ENCODE measurements at places on chromosomes 12 and 14. TPM values are rescaled to one million over a fixed set of nuclear protein-coding genes. Genes with fewer than 3 reads are reported as not detected.

DNA sequence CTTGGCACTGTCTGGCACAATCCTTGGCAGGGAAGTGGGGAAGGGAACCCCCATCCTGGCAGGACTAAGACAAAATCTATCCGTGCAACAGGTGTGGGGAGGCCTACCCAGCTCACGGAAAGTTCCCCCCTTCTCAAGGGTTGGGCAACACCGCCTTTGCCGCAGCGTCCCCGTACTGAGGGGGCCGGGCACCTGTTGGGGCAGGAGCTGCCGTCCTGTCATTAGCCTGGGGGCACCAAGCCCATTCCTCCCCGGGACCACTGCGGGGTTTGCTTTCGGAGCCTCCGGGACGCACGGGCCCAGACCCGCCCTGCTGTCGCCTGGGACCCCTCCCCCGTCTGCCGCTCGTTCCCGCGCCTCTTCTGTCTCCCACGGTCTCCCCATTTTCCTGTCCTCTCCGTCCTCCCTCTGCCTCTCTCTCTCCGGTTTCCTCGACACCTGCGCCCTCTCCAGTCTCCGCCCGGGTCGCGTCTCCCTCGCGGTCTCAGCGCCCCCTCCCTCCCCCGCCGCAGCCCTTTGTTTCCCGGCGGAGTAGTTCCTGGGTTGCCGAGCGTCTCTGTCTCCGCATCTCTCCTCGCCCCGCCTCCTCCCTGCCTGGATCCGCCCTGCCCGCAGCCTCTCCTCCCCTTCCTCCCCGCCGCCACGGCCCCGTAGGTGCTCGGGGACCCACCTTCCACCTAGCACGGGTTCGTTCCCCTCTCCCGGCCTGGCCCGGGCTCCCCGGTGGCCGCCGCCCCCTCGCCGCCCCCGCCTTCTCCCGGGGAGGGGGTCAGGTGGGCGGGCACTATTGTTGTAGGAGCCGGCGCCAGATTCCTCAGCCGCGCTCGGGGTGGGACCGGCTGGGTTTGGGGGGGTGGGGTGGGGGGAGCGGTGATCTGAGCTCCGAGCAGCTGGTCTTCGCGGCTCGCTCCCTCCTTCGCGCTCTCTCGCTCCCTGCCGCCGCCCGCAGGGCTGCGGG, at the start of gene CACNB3:
Gene CACNB3 (plus strand): TSS at position 624 of the 958 bp plus-strand sequence. CDS start 434 bp downstream, outside the sequence.
- H3K27ac ChIP-seq, result peak within 1 kb of the TSS; percentile 31
- peak within 1 kb of the TSS; percentile 73 for H3K4me3 ChIP-seq
- H3K36me3 ChIP-seq, result no peaks in the 10 kb centered on the region

DNA sequence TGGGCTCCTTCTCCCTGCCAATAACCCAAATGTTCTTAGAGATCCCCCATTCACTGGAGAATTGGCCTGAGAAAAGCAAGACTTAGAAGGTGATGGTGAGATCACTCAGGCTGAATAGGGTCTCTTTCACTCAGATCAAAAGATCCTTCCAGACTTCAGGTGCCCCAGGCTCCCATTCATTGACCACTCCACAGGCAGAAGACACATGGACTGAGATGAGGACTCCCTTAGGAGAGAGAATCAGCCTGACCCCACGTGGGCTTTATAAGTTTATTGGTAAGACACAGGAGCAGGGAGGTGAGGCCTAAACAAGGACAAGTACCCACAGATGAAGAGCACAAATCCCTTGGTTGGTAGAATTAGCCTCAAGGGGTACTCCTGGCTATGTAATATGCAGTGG, 6.1 kb upstream of the KRT72 start:
- H3K36me3 ChIP-seq, result no peaks in the 10 kb centered on the region
- H3K27ac ChIP-seq, result peak overlapping the region; percentile 79
- H3K4me3 ChIP-seq, result no peak overlapping the region
- no peak for DNase-seq

- peaks cover 24% of the 10 kb centered on the region for H3K4me1 ChIP-seq
- H3K27ac ChIP-seq, result no peak overlapping the region
- DNase-seq, result peak; percentile 56
- no peak overlapping the region for H3K4me3 ChIP-seq
Measured at GRCh38 chr12:57759360-57759980, 4.6 kb downstream of the MARCHF9 start.

DNA sequence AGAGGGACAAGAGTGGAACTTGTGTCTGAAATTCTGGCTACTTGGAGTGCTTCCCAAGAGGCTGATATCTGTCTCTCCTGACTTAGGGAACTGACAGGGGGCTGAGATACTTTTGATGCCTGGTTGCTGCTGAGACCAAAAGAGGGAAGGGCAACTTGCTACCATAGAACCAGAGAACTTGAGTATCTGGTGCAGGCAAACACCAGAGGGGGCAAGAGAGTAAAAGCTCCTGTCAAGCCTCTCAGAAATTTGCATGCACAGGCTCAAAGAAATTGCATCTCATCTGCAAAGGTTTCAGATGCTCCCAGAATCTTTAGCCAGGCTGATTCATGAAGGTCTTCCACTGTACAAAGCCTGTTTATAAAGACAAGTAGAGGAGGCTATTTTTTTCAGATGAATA, 391.3 kb upstream of the FOXG1 start:
- H3K4me3 ChIP-seq, result no peak overlapping the region
- H3K36me3 ChIP-seq, result no peaks in the 10 kb centered on the region

DNA sequence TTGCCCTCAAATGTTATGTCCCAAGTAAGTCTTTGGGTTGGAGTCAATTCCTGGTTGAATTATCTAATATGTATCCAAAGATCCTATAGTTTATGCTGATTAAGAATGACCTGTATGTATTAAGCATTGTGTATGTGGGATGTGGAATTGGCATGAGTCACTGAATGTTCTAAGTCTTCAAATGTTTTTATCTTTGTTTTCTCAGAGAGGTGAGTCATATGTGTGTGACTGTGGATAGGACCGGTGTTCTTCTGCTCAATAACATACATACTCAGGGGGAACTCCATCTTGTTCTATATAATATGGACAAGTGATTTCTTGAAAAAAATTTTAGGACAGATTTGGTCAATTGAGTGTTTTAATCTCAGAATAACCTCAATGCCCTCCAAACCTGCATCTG, 57.9 kb downstream of the NAV3 start:
- no peak overlapping the region for H3K4me3 ChIP-seq
- no peaks in the 10 kb centered on the region for H3K36me3 ChIP-seq
- H3K27me3 ChIP-seq, result no peaks in the 10 kb centered on the region
- H3K4me1 ChIP-seq, result no peaks in the 10 kb centered on the region

Gene RBP5
- total RNA-seq, result not detected

Gene ZBTB1
- total RNA-seq, result 106 TPM

GRCh38 chr12:127797918-127798317, 469.1 kb upstream of the TMEM132C start:
- H3K27ac ChIP-seq, result no peak overlapping the region
- no peaks in the 10 kb centered on the region for H3K27me3 ChIP-seq
- H3K4me3 ChIP-seq, result no peak overlapping the region

DNA sequence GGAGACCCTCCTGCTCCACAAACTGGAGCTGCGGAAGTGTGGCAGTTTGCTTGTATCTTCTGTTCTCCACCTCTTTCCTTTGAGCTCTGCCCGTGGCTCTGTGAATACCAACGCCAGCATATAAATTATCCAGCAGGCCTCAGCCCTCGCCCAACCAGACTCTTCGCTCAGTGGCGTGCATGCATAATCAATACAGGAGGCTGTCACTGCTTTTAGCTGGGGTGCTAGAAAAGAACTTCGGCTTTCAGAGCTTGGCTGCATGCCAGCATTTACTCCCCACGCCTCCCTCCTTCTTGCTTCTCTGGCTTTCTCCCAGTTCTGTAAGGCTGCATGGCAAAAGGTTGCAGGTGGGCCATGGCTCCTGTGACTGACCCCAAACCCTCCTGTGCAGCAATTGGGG, 26.9 kb downstream of the NRXN3 start:
- H3K27ac ChIP-seq, result no peak overlapping the region
- no peak for DNase-seq
- no peaks in the 10 kb centered on the region for H3K27me3 ChIP-seq
- no peak overlapping the region for H3K4me3 ChIP-seq
- H3K4me1 ChIP-seq, result no peaks in the 10 kb centered on the region

DNA sequence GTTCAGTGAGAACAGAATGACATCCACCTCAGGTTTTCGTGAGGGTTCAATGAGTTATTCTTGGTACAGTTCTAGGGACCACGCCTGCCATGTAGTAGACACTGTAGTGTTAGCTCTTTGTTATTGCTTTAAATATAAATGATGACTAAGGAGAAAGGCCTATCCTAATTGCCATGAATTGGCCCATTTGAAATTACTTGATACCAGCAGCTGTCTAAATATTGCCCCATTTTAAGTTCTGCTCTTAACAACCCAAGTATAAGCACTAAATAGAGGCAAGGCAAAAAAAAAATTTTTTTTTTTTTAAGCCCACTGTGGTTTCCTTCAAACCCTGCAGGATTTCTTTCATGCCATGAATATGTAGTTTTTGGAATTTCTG, 84.5 kb downstream of the BORCS5 start:
- peaks cover 47% of the 10 kb centered on the region for H3K4me1 ChIP-seq
- DNase-seq, result no peak
- no peaks in the 10 kb centered on the region for H3K27me3 ChIP-seq
- H3K36me3 ChIP-seq, result no peaks in the 10 kb centered on the region
- H3K27ac ChIP-seq, result peak overlapping the region; percentile 61

GRCh38 chr12:14896521-14897169, 11.0 kb upstream of the MGP start:
- no peaks in the 10 kb centered on the region for H3K36me3 ChIP-seq
- no peak overlapping the region for H3K27ac ChIP-seq
- no peaks in the 10 kb centered on the region for H3K27me3 ChIP-seq
- no peak overlapping the region for H3K4me3 ChIP-seq
- H3K4me1 ChIP-seq, result no peaks in the 10 kb centered on the region
- DNase-seq, result no peak

DNA sequence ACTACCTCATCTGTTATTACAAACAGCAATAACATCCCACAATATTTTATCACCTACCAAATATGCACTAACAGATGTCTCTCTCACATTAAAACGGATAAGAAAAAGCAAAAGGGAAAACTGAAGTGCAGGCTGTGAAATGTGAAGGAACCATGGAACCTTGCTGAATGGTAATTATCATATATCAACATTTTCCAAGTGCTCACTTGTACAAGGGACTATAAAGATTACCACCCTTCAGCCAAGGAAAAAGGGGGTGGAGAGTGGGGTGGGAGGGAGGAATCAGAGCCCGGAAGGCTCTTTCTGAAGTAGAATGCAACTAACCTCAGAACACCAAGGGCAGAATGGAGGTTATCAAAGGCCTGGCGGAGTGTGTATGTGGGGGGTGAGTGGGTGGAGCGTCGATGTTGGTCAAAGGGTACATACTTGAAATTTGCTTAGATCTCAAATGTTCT, 1.2 kb downstream of the SNX6 start:
- H3K4me3 ChIP-seq, result peak overlapping the region; percentile 72
- H3K36me3 ChIP-seq, result peaks cover 9% of the 10 kb centered on the region
- H3K27ac ChIP-seq, result peak overlapping the region; percentile 98

Gene ADAMTS20
- total RNA-seq, result not detected

Gene PCNX4
- 34.9 TPM for total RNA-seq

GRCh38 chr14:97027256-97027999, 230.2 kb downstream of the VRK1 start:
- no peaks in the 10 kb centered on the region for H3K4me1 ChIP-seq
- no peaks in the 10 kb centered on the region for H3K27me3 ChIP-seq
- DNase-seq, result no peak

GRCh38 chr14:30928462-30928861, 54.1 kb downstream of the COCH start:
- no peak overlapping the region for H3K4me3 ChIP-seq
- H3K4me1 ChIP-seq, result no peaks in the 10 kb centered on the region
- no peaks in the 10 kb centered on the region for H3K36me3 ChIP-seq
- no peak for DNase-seq

Gene DLGAP5
- total RNA-seq, result not detected

GRCh38 chr12:64065881-64066451, 156.1 kb downstream of the KICS2 start:
- H3K27me3 ChIP-seq, result no peaks in the 10 kb centered on the region
- no peak overlapping the region for H3K4me3 ChIP-seq
- H3K36me3 ChIP-seq, result no peaks in the 10 kb centered on the region
- no peaks in the 10 kb centered on the region for H3K4me1 ChIP-seq
- no peak for DNase-seq
- H3K27ac ChIP-seq, result no peak overlapping the region

DNA sequence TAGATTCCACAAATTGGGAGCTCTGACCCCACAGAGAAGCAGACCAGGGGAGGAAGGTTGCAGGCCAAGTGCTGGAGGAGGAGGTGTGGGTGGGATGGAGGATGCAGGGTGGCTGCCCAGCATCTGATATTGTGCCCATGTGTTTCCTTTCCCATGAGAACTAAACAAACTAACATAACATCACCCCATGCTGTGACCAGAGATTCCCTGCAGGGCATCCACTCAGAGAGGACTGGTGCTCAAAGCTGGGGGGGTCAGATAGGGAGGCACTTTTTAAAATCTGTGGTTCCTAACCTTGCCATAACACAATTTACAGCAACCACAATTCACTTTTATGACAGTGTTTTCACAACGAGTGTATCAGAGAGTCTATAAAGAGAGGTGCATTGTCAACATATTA, 1277.6 kb downstream of the AACS start:
- H3K27ac ChIP-seq, result no peak overlapping the region
- H3K36me3 ChIP-seq, result no peaks in the 10 kb centered on the region
- no peaks in the 10 kb centered on the region for H3K4me1 ChIP-seq
- no peak for DNase-seq

DNA sequence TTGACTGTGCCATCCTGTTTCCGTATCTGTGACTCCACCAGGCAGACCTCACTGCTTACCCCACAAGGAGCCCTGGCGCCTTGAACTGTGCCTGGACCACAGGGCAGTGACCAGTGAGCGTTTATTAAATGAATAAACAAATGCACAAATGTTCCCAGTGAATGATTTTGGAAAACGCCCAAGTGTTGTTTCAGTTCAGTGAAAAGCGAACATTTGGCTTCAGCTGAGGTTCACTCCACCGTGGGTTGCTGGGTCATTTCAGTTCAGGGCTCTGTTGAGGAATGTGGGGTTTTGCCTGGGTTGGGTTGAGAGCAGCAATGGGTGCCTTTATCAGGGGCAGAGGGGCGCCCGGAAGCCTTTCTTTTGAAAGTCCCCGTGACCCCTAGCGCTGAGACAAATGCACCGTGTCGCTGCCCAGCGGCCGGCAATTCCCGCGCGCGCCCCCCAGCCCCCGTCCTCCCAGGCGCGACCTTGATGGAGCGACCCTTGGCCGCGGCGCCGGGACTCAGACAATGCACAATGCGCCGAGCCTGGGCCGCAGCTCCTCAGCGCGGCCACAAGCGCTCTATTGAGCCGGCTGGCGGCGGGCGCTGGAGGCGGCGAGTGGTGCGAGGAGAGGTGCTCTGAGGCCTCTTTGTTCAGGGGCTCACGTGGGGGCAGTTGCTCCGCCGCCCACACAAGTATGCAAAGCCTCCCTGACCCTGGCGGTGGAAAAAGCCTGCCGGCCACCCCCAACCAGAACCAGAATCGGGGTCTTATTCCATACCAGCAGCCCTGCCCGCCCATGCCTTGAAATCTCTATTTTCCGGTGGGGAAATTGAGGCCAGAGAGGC, 40.5 kb upstream of the CLMN start:
- no peak for DNase-seq
- no peaks in the 10 kb centered on the region for H3K4me1 ChIP-seq
- peaks cover 3% of the 10 kb centered on the region for H3K27me3 ChIP-seq
- H3K27ac ChIP-seq, result no peak overlapping the region
- no peaks in the 10 kb centered on the region for H3K36me3 ChIP-seq
